ENCODE measurements at places on chromosomes 11 and 22.

- DNase-seq = no peak
Observed at GRCh38 chr11:61507962-61508861, at the start of gene LRRC10B. TSS of gene LRRC10B (plus strand) at chr11:61508749. CDS start at chr11:61508999, 250 bp downstream.

GRCh38 chr11:34445956-34446355 lies 7.2 kb downstream of the CAT start:
- DNase-seq = no peak

DNA sequence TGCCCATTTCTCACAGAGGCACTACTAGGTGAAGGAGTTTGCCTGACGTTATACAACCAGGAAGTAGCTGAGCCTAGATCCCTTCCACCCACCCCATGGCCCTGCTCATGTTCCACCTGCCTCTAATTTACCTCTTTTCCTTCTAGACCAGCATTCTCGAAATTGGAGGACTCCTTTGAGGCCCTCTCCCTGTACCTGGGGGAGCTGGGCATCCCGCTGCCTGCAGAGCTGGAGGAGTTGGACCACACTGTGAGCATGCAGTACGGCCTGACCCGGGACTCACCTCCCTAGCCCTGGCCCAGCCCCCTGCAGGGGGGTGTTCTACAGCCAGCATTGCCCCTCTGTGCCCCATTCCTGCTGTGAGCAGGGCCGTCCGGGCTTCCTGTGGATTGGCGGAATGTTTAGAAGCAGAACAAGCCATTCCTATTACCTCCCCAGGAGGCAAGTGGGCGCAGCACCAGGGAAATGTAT lies 14.1 kb downstream of the PIK3IP1 start:
- no peak for DNase-seq

DNA sequence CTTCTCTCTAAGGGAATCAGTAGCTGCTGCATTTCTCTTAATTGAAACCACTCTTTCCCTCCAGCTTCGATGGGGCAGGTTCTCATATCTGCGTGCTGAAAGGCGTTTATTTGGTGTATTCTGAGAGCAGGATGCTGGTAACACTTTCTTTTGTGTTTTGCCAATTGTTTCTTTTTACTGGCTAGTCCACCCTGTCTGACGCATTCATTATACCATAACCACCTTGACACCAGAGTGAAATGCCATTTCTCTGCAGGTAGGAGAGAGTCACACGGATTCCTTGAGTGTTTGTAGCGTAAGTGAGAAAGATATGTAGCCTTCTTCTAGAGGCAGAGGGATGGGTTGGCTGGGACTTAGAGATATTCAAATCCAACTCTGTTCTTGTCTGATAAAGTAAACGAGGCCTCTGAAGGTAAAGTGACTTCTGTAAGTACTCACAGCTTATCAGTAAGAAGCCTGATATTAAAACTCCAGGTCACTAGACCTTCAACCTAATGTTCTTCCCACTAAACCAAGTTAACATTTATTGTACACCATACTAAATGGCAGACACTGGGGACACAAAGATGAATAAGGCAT lies 21.4 kb downstream of the CD44 start:
- peak; percentile 74 for DNase-seq

DNA sequence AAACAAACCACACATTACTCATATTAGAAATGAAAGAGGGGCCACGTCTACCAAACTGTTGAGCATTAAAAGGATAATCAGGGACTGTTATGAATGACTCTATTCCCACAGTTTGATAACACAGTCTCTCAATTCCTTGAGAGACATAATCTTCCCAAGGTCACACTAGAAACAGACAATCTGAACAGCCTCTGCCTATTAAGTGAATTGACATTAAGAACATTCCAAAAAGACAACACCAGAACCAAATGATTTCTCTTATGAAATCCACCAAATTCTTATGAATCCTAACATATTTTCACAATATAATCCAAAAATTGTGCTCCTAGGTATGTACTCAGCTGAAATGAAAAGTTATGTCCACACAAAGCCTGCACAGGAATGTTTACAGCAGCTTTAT lies 4.6 kb downstream of the RFPL1 start:
- no peak for DNase-seq

- DNase-seq = no peak
Observed at GRCh38 chr11:20158597-20159257, 1.5 kb downstream of the DBX1 start.

- DNase-seq = no peak
Observed at GRCh38 chr22:21044931-21045584, 688 bp upstream of the LRRC74B start.

DNA sequence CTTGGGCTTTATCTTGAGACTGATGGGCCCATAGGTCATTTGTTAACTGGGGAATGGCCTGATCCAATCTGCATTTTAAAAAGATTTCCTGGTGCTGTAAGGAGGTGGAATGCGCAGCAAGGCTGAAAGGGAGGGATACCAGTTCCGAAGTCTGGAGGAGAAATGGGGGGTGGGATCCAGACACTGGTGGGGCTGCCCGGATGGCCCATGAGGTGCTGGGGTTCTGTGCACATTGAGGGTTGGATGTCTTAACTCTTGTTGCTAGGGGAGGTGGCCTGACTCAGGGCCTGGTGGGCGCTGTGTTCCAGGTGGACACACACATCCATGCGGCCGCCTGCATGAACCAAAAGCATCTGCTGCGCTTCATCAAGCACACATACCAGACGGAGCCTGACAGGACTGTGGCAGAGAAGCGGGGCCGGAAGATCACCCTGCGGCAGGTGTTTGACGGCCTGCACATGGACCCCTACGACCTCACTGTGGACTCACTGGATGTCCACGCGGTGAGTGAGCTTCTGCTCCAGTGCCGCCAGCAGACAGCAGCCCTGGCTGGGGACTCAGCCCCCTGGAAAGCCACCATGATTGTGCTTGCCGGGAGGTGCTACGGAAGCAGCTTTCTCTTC lies 38.1 kb downstream of the AMPD3 start:
- DNase-seq = no peak

DNA sequence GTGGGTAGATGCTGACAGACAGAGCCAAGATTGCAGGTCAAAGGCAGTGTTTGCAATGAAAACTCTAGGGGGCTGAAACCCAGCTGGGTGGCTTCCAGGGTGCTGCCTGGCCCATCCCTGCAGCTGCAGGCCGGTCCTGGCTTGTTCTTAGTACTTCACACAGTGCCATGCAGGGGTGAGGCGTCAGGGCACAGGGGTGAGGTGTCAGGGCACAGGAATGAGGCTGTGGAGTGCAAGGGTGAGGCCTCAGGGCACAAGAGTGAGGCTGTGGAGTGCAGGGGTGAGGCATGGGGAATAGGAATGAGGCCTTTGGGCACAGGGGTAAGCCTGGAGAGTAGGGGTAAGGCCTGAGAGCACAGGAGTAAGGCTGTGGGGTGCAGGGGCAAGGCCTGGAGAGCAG lies 337.6 kb downstream of the TBC1D22A start:
- DNase-seq = no peak

DNA sequence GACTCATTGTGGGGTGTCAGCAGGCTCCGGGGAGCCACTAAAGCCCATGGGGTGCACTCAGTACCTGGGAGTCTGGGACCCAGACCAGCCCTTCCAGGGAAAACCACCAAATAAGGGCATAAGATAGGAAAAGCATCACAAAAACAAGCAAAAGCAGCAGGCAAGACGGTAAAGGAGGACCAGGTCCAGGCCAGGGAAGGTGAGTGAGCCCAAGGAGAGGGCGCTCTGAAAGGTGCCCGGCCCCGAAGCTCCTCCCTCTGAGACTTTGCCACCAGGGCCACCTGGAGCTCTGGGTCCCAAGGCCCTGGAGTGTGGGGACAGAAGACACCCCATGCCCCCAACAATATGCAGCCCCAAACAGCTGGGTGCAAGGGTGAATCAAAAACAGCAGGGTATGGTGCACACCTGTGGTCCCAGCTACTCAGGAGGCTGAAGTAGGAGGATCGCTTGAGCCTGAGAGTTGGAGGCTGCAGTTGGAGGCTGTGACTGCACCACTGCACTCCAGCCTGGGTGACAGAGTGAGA lies 5.2 kb upstream of the IL17REL start:
- DNase-seq = no peak

GRCh38 chr11:102187416-102188151 lies 77.3 kb downstream of the YAP1 start:
- no peak for DNase-seq

- no peak for DNase-seq
Observed at GRCh38 chr11:109085708-109086373, 336.1 kb upstream of the C11orf87 start.

GRCh38 chr22:31901388-31902137 lies 42.8 kb upstream of the YWHAH start:
- DNase-seq = no peak

- DNase-seq = peak; percentile 26
Observed at GRCh38 chr22:38218661-38219622, 17.1 kb downstream of the MAFF start.

DNA sequence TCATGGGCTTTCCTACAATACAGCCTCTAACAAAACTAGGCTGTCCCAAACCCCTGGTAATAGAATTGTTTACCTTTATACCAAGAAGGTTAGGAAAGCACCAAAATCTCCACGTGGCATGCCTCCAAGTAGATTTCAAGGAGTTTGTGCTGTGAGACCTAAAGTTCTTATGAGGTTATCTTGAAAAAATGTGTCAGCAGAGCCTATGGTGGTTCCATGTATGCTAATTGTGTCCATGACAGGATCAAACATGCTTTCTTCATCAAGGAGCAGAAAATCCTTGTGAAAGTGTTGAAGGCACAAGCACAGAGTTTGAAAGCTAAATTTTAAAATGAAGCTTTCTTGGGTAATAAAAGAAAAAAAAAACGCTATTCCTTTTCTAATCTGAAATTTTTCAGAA lies 36.2 kb downstream of the CCDC73 start:
- DNase-seq = no peak

GRCh38 chr22:35894464-35894878 lies 134.2 kb downstream of the RBFOX2 start:
- DNase-seq = no peak

DNA sequence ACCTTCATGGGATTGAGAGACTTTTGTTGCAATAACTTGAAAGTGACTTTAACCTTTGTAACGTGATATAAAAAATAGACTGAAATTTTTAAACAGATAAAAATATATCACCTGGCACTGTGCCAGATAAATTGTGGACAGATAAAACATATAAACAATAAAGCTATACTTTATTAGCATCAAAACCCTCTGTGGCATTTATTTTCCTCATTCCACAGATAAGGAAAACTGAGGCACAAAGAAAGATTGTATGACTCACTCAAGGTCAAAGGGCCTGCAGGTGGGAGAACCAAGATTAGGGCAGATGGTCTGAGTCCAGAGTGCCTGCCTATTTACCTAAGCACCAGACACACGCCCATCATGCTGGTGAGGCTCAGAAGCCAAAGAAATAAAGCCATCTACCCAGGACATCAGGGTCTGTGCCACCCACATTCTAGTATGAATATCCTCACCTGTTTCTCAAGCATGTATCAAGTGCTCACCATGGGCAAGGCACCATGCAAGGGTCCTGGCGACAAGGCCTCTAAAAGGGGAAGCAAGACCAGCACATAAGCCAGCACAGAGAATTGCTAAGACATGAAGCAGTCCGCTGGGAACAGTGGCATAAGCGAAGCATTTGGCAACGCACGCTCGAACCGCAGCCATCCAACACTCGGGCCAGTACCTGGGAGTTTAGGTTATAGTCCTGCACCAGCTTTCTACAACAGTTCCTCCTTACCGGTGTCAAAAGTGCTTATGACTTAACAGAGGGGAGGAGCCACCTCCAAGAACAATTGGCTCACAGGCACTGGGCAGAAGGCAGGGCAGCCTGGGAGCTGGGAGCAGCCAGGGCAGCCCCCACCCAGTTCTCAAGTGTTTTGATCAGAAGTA lies 17.6 kb downstream of the MYH9 start:
- DNase-seq = no peak

DNA sequence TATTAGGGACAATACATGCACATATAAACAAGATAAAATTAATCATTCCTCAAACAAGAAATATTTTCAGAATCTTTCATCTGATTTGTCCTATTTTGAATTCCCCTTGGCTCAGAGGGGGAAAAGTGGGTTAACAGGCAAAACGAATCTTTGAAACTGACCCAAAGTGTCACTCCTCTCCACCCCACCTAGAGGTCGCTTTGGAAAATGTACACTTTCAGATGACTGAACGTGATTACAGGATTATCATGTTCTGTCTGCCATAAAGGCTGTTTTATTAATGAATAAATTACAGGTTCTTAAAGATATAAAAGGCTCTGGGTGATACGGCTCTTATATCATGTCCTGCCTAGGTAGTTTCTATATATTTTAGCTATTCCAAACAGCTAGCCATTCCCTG lies 1735.0 kb downstream of the LRRC4C start:
- DNase-seq = no peak

- no peak for DNase-seq
Observed at GRCh38 chr22:39560127-39560526, 10.4 kb upstream of the CACNA1I start.

DNA sequence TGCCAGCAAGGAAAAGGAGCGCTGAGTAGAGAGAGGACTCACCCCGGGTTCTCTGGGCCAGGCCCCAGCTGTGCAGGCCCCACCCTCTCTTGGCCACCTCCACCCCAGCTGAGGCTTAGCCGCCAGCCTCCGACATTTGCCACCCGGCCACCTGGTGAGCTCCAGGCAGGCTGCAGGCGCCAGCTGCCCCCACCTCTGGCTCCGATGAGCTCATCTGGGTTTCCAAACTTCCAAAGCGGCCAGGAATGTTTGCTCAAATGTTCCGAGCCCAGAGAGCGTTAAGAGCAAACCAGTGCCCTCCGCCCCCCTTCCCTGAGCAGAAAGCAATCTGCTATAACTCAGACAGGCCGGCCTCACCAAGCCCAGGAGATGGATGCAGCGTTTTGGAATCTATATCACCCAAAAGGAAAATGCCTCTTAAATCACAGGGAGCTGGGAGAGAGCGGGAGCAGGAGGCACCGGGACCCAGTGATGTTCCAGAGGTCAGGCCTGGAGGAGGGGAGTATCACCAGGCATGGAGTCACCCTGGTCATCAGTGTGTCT lies 9.1 kb upstream of the MN1 start:
- no peak for DNase-seq

DNA sequence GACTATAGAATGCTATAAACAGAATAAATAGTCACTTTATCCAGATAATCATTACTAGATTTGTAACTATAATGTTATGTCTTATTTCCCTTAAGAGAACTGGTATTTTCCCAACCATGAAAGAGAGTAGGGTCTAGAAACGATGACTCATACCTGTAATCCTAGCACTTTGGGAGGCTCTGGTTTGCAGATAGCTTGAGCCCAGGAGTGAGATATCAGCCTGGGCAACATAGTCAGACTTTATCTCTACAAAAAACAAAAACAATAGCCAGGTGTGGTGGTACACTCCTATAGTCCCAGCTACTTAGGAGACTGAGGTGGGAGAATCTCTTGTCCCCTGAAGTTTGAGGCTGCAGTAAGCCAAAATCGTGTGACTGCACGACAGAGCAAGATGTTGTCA lies 30.9 kb downstream of the OR52A5 start:
- DNase-seq = no peak

DNA sequence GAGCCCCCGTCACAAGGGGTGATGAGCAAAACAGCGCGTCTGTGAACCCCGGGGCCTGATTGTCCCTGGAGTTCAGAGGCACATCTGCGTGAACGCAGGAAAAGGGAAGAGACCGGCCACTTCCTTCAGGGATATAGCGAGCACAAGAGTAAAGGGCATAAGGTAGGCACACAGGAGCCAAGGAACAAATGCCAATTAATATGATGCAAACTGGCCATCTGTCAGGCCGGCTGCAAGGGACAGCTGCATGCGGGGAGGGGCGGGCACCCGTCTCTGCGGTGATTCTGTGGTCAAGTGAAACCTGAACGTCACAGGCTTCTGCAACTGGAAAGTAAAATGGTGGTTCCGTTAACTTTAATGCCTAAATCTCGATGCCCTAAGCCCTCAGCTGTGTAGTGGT lies 64.7 kb downstream of the TRIM29 start:
- DNase-seq = peak; percentile 22

GRCh38 chr22:49317369-49317768 lies 510.3 kb downstream of the BRD1 start:
- no peak for DNase-seq

GRCh38 chr11:123357990-123358827 lies 71.9 kb upstream of the GRAMD1B start:
- DNase-seq = peak; percentile 21

All from CD8-positive, alpha-beta memory T cell (primary cell).